ENCODE measurements at places on chromosomes 7 and 10.

GRCh38 chr10:71766717-71767419, 6.5 kb downstream of the VSIR start:
- DNase-seq: peak; percentile 73

- no peak for DNase-seq
Observed at GRCh38 chr7:17623546-17624185, 316.6 kb downstream of the SNX13 start.

GRCh38 chr10:60964257-60965235, 20.6 kb upstream of the RHOBTB1 start:
- DNase-seq: peak; percentile 12

DNA sequence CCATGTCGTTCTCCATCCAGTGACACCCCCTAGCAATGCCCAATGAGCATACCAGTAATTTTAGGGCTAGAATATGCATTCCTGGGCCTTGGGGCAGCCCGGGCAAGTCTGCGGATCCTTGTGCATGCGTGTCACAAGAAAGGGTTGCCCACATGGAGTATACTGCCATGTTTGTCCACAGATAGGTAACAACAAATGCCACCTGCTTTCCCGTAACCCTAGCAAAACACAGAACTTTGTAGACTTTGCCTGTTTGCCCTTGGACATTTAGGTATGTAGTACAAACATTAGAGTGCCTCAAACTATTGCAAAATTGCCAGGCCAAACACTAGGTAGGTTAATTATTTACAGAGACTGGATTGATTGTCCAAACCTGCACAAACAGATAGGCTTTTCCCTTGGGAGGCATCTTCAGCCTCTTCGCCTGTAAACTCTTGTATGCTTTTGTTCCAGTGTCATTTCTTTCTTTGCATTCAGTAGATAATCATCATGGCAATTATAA, 117.0 kb downstream of the ADCY1 start:
- DNase-seq: peak; percentile 92

GRCh38 chr10:131155876-131156230, 155.7 kb downstream of the TCERG1L start:
- DNase-seq: no peak

GRCh38 chr10:34710391-34710751, 104.7 kb downstream of the PARD3 start:
- no peak for DNase-seq

DNA sequence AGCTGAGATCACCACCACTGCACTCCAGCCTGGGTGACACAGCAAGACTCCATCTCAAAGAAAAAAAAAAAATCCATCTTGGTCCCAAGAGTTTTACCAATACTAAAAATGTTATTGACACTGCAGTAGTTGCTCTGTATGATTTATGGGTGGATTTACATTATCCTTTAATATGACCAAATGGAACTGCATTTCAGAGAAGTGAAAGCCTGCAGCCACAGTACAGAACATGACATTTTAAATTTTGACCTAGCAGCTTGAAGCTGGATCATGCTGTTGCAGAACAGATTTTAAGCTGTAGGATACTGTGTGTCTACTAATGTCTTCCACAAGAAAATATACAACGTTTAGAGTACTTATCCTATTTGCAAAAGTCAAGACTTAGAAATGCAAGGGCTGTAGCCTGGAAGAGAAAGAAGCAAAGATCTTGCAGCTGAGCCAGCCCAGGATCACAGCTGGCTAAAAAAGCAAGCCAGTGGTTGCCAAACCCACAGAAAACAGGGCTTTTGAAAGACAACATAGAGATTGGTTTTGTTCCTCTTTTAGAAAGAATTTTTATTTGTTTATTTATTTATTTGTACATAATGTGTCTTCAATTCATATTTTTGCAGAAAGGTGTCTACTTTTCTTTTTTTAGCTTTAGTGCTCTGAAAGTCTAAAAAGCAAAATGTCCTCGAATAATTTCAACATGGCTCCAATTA, 55.2 kb upstream of the WNT16 start:
- DNase-seq: no peak

- DNase-seq: no peak
Observed at GRCh38 chr10:3110782-3111620, 43.7 kb downstream of the PFKP start.

- DNase-seq: no peak
Observed at GRCh38 chr10:78255796-78256638, 222.4 kb downstream of the RPS24 start.

DNA sequence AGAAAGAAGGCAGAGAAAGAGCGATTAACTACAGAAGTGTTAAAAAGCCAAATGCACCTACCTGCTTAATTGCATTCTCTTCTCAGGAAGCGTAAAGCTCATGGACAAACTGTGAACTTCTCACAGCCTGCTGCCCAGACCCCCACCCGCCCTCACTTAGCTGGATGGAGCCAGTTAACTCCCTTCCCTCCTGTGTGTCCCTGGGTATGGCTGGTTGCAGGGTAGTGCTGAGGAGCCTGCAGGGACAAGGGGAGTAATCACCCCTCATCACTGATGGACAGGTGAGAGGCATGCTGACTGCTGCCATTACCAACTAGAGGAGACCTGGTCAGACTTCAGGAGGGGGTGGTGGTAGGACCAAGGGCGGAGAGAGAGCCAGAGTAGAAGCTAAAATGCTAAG, 37.5 kb downstream of the ENO4 start:
- DNase-seq: no peak

DNA sequence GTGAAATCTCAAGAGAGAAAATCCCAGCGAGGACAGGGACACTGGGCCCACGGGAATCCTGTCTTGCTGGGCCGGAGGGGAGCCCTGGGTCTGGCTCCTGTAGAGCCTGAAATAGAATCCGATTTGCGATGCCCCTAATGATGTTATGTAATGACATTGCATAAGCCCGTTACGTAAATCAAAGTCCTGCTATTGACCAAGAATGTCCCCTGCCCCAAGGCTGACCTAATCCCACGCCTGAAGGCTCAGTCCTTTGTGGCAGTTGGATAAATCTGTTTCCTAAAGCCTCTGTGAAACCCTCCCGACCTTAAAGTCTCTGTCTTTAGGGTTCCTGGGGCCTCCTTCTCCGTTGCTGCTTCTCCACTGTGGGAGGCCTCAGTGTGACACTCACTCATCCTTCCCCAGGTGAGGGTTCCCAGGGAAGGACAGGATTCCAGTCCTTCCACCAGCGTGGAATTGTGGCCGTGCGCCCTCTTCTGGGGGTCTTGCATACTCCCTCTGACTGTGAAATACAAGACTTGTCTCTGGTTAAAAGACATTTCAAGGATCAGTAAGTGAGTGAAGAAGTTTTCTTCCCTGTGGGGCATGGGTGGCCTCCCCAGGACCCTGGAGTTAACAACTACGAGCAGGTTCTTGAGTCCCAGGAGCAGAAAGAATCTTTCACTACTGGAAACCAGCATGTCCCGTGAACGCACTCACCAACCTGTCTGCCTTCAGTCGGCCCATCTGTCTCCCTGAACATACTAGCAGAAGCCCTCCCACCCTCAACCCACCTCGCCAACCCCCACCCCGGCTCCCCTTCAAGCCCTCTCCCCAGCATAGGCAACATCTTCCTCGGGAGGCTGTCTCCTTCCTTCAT, 19.8 kb downstream of the ZNF467 start:
- peak; percentile 72 for DNase-seq

- DNase-seq: no peak
Observed at GRCh38 chr7:39703144-39703543, 79.8 kb downstream of the RALA start.

GRCh38 chr10:120508393-120508792, 51.4 kb downstream of the PLPP4 start:
- DNase-seq: no peak

Measured in HuH-7 (cell line).